ENCODE measurements at places on chromosomes 13 and 19.

DNA sequence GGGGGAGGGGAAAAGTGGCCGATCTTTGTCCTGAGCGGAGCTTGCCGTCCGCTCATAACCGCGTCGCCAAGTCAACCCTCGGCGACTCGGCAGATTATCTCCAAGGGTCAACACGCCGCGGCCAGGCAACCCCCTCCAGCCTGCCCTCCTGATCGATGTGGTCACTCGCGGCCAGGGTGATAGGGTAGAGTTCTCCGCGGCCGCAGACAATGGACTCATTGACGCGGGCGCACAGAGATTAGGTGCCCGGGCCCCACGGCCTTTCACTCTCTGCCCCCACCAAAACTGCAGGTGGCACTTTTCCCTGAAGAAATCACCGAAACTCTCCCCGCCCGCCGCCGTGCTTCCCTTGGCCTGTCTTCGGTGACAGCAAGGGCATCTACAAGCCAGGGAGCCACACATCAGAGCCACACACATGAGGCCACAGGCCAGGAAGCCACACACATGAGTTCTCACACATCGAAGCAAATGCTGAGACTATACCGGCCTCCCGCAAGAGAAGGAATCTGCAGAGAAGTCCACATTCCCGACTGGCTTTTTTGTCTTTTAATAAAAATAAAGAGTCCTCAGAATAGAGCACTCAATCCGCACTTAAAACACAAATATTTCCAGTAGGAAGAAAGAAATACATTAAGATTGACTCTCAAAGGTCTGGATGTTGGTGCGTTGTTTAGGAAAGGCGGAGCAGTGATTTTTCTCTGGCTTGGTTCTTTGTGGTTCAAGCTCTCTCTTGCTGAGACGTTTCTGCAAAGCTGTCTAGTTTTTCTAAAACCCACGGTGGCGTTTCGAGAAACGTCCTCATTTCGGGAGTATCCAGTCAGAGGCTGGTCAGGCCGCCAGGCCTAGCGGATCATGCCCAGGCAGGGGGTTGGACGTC is 1.5 kb upstream of the PDX1 start:
- no peak for DNase-seq

- no peak for DNase-seq
Observed at GRCh38 chr13:27274631-27275030, 4.0 kb downstream of the RASL11A start.

DNA sequence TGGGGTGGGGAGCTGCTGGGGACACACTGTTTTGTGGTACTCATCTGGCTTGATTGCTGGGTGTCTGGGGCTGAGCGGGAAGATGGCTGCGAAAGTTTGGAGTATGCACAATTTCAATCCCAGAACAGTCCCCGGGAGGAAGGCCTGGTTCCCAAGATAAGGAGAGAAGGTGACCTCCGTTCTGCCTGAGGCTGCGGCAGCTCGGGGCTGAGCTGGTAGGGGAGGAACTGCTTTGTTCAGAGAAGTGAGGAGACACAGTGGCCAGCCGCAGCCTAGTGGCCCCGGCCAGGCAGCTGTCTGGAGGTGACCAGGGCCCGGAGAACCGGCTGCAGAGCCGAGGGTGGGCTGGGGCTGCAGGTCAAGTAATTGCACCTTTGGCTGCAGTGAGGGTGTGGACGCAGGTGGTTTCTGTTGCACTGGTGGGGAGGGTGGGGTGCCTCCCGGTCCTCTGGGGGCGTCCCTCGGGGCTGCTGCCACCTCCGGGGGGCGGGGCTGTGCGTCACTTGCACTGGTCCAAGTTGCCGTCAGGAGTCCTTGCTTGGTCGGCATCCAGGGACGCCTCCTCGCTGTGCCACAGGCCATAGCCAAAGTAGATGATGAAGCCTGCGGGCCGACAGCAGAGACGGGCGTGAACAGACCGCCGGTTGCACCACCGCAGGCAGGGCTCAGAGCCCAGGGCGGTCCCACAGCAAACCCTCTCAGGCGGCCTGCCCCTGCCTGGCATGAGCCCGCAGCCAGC is 81.3 kb downstream of the SLC7A1 start:
- no peak for DNase-seq

GRCh38 chr19:32566246-32566830 is 14.7 kb upstream of the PDCD5 start:
- DNase-seq = no peak

GRCh38 chr13:20501120-20501519 is 24.5 kb downstream of the CRYL1 start:
- no peak for DNase-seq

GRCh38 chr13:90448466-90449037 is 898.9 kb upstream of the MIR17HG start:
- DNase-seq = no peak
